ENCODE measurements at places on chromosomes 16 and 17.

GRCh38 chr17:68204736-68205135 lies 43.1 kb upstream of the AMZ2 start:
- no peak for DNase-seq

DNA sequence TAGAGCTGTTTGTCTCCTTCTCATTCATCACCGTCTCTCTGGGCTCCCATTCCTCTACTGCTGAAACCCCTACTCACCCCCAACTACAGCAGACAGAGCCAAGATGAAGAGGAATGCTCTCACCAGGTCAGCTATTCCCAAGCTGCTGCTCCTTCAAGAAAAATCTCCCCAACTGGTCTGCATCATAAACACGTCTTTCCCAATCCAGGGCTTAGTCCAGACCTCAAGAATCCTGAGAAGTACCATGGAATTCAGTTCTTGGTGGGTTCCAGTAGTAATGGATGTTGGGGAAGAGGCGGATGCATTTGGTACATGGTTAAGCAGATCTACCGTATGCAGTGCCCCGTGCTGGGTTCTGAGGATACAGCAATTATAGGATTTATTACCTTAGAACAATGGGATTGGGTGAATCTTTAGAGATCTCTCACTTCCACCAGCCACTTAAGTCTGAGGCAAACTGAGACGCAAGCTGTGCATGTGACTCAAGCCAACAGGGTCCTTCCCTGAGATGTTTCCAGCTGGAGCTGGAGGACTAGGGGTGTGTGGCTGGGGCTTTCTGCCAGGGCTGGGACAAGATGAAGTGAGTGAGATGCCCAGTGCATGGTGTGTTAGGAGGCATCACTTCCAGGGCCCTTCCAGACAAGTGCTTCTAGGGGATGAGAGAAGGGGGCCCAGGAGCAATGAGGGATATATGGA lies 232.7 kb upstream of the CDH5 start:
- no peak for DNase-seq

DNA sequence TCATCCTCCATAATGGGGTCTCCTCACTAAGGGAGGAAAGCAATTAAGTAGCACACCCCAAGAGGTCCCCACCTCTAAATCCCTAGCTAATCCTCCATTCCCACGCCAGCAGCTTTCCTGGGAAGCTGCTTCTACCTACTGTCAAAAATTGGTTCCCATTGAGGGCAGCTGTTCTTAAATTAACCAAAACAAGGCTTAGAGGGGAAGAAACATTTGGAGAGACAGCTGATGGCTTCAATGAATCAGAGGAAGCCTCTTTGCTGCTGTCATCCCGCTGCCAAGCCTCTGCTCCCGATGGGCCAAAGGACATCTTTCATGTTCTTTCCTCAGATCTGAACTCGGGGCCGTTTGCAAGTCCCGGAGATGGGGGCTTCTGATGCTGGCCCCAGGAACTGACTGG lies 26.6 kb downstream of the AIPL1 start:
- DNase-seq: no peak

GRCh38 chr17:44086364-44087311 lies 16.1 kb downstream of the G6PC3 start:
- no peak for DNase-seq

GRCh38 chr17:43011728-43012472 lies 5.3 kb downstream of the IFI35 start:
- DNase-seq: no peak

DNA sequence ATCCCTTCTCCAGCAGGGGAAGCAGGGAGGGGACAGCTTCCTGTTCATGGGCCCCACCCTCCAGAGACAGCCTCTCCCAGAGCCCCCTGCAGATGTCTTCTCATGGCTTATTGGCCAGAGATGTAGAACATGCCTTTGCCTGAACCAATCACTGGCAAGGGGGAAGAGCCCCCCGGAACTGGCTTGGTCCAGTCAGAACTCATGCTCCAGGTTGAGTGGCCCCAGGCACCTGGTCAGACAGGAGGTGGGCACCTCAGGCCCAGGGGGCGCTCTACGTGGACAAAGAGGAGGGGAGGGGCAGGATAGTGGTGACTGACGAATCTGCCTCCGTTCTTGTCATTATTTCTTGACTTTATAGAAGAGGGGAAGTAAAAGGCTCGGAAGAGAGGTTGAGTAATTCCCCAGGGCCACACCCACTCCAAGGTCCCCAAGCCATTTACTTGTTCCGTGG lies 23.6 kb downstream of the RAB11FIP4 start:
- DNase-seq: no peak

- no peak for DNase-seq
Observed at GRCh38 chr17:44591206-44591605, 33.9 kb downstream of the FZD2 start.

DNA sequence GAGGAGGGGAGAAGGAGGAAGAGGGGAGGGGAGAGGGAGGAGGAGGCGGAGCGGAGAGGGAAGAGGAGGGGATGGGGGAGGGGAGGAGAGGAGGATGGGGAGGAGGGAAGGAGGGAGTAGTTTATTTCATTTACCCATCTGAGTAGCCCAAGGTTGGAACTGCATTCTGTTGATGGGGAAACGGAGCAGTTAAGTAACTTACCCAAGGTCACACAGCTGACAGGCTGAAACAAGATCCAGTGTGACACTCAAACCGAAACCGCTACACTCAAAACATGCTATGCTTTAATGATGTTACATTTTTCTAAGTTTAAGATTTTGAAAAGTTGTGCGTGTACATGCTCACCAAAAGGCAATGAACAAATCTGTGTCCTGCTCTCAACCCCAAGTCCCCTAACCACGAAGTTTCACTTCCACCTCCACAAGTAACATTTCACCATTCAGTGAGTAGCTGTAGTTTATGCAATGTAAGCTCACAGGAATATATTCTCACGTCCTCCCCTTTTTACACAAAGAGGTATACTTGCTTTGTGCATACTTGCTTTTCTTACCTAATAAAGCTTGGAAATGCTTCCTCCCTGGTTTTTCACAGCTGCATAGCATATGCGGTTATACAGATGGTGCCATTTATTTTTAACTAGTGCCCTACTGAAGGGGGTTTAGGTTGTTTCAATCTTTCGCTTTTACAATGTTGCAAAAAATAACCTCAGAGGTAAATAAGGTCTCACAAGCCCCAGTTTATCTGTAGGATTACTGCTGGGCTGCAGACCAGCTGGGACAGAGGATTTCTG lies 275.3 kb downstream of the PARN start:
- no peak for DNase-seq

- DNase-seq: no peak
Observed at GRCh38 chr17:69949496-69949895, 125.5 kb upstream of the KCNJ16 start.

DNA sequence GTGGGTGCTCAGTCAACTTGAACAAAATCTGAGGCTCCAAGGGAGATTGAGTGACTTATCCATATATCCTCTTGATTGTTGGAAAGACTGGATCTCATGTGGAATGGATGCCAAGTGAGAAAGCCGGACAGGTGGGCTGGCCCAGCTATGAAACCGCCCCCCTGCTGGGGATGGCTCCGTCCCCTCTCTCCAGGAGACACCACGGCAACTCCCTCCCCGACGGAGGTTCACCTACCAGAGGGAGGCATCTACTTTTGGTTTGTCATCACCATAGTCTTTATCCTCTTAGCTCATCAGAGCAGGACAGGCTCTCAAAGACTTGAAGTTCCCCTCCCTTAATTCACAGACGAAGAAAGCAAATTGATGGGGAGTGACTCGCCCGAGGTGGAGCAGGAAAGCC lies 1.8 kb upstream of the ALG1 start:
- DNase-seq: no peak

- DNase-seq: peak; percentile 21
Observed at GRCh38 chr17:64190472-64190871, 60.5 kb upstream of the ERN1 start.

DNA sequence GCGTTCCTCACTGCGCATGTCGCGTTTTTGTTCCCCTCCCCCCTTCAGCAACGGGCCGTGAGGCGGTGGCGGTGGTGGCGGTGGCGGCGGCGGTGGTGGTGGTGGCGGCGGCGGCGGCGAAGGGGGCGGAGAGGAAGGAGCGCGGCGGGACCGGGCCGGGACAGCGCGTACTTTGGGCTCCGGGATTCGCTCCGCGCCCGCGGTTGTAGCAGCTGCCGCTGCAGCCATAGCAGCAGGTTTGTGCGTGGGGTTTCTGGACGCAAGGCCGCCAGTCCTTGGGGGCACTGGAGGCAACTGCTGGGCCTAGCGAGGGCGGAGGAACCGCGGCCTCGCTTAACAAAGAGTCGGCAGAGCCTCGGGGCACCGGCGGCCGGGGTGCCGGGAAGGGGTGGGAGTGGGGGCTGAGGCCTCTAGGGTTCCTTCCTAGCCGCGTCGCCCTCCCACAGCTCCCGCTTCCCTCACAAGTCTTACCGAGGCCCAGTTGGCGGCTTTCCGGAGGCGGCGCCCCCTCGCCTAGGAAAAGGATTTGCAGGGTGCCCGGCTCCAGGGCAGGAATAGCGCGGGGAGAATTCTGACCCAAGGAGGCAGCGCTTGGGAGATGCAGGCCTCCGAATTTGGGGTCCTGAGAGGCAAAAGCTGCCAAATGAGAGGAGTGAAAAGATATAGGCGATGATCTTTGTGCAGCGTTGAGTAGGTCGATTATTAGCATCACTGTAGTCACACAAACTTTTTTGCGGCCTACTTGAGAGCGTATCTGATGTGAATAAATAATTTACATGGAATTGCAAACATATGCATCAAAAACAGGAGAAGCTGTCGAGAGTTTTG lies at the start of gene DDX42:
Gene DDX42 (plus strand): TSS at position 30 of the 828 bp plus-strand sequence. CDS start 12,880 bp downstream, outside the sequence.
- peak; percentile 63 for DNase-seq

GRCh38 chr17:17112628-17113200 lies 70.5 kb downstream of the MPRIP start:
- no peak for DNase-seq

GRCh38 chr16:85446951-85447692 lies 166.0 kb upstream of the GSE1 start:
- DNase-seq: peak; percentile 48

DNA sequence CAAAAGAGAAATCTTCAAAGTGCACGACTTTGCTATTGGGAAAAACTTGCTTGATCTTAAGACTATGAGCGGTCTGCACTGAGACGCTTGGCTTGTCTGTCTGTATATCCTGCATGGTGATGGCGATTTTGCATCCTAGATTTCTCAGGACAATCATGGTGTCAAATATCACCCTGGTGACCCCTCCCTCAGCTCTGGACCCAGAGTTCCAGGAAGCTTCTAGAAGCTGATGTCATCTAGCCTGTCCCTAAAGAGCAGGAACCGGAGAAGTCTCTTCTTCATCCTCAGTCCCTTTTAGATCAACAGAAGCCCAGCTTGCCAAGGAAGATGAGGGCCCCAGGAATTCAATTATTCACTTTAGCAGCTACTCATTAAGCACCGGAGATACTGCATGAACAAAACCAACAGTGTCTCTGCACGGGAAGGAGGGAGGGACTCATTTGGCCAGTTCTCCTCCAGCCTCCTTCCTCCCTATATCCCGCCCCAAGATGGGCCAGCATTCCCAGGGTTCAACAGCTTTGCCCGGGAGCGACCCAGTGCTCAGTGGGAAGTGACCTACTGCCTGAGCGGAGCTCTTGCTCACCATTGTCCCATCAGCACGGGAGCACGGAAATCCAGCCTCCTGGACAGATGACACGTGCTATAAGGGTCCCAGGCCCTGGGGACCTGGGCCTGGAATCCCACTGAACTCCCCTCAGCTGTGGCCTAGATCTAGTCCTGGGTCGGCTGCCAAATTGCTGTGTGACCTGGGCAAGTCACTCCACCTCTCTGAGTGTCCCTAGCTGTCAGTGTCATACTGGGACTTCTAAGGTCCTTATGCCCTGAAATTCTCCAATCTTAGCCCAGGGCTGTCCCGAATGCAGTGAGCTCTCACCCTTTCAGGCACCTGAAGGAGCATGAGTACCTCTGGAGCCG lies 3.8 kb downstream of the EMP2 start:
- no peak for DNase-seq

DNA sequence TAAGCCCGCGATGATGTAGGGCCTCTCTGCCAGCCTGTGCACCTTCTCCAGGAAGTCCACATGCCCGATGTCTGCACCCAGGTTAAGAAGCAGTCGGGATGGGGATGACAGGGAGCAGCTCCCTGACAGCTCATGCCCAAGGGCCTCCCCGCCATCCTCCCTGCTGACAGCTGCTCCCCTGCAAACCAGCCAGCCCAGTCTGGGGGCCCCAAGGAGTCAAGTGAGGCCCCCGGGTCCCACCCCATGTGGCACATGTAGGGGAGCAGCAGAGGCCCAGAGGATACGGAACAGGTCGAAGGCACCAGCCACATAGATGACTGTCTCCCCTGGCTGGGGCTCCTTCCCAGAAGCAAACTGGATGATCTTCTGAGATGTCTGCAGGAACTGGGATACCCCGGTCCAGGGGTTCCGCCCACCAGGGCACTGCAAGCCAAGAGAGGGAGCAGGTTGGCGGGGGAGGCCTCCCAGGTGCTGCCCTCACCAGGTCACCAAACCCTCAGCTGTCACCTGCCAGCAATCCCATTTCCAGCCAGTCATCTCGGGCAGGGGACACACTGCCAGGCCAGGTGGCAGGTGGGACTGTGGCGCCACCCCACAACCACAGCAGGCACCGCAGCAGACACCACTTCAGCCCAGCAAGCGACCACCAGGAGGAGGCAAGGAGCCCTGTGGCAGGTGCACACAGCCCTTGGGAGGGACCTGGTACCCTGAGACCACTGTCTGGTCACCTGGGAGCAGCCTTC lies 4.6 kb downstream of the PCYT2 start:
- no peak for DNase-seq

DNA sequence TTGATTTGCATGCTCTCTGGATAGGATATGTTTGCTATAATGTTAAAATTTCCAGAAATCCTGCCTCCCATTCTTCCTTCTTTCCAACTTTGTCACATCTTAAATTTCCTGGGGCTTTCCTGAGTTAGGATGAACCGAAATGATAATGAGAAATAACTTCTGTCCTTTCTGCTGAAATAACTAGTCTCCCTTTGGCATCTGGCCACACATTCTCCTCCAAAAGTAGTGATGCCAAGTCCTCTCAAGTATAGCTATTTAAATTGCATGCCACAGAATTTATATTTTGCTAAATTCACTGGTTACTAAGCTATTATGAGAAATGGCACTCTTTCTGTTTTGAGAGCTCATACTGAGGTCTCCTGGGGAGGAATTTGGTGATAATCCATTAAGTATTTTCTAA lies 30.6 kb downstream of the FAM20A start:
- DNase-seq: no peak

DNA sequence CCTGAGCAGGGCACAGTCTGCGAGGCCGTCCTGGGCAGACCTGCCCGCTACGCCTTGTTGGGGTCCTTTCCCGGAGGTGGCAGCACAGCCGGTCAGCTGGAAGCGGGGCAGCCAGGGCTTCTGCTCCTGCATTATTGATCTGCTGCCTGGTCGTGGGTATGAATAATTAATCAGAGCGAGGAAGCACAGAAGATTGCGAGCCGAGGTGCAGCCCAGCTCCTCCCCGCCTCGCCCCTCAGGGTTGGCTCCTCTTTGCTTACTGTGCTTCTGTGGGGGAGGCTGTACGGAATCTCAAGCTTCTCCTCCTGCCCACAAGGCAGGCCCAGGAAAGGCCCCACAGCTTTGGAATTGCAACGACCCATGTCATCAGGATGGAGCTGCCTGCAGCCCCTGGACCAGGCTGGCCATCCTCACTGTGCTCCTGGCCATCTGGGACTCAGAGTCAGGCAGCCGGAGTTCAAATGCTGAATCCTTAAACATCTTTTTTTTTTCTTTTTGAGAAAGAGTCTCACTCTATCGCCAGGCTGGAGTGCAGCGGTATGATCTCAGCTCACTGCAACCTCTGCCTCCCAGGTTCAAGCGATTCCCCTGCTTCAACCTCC lies 25.6 kb downstream of the TRARG1 start:
- DNase-seq: no peak

GRCh38 chr16:17230932-17231581 lies 239.7 kb downstream of the XYLT1 start:
- DNase-seq: no peak

Data from NCI-H1092 treated with DMSO at 0.1 percent for 48 hours (cell line).